ENCODE measurements at places on chromosomes 1 and 21.

GRCh38 chr1:182968151-182968741 lies 15.3 kb upstream of the SHCBP1L start:
- no peak for DNase-seq

- DNase-seq = no peak
Observed at GRCh38 chr1:14773396-14774025, 175.0 kb downstream of the KAZN start.

- no peak for DNase-seq
Observed at GRCh38 chr1:212470059-212470458, 37.3 kb downstream of the NENF start.

- no peak for DNase-seq
Observed at GRCh38 chr1:180229483-180230415, at the start of gene LHX4. LHX4 (plus strand) TSS chr1:180230264; CDS start chr1:180230530, 266 bp downstream.

GRCh38 chr1:175537571-175537970 lies 205.8 kb downstream of the TNR start:
- no peak for DNase-seq

DNA sequence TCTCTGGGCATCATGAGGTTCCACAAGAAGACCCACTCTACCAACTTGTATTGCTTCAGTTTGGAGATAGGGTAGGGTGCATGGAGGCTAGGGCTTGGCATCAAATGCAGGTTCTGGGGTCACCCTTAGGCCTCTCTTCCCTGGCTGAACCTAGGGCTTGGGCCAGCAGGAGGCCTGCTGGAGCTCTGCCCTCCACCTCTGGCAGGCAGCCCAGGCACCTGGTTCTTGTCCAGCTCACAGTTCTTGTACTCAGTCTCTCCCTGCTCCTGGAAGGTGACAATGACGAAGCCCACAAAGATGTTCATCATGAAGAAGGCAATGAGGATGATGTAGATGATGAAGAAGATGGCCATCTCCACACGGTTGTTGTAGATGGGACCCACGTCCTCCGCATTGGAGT lies 37.5 kb upstream of the KIF21B start:
- DNase-seq = no peak

DNA sequence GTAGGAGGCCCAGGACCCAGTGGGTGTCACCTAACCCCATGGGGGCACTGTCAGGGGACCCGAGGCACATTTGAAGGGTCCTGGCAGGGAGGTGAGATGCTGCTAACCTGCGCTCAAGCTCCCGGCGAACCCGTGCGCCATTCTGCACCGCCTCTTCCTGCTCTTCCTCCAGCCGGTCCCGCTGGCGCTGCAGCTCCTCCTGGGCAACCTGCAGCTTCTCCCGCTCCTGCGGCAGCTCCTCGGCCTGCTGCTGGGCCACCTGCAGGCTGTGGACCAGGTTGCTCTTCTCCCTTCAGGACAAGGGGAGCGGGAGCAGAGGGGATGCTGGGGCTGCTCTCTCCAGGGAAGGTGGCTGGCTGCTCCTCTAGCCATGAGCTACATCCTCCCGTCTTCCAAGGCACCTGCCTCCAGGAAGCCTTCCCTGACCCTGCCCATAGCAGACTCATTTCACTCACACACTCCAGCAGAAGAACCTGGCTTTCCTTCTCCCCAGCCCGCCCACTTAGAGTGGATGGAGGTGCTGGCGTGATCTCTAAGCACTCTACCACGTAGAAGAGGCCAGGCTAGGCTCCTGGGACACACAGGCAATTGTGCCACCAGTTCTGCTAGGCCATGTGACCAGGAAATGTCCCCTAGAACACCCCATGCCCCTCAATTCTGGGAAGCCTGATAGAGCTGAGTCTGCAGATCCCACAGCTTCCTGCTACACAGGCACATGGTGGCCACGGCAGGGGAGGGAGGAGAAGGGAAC lies 15.2 kb upstream of the NBPF1 start:
- DNase-seq = no peak

DNA sequence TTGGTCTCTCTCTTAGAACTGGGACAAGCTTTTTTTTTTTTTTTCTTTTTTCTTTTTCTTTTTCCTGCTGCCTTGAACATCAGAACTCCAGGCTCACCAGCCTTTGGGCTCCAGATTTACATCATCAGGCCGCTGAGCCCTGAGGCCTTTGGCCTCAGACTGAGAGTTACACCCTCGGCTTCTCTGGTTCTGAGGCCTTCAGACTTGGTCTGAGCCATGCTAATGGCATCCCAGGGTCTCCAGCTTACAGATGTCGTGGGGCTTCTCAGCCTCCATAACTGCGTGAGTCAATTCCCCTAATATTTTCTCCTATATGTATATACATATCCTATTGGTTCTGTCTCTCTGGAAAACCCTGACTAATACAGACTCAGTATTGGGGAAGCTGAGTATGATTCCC lies 36.5 kb upstream of the RC3H1 start:
- no peak for DNase-seq

DNA sequence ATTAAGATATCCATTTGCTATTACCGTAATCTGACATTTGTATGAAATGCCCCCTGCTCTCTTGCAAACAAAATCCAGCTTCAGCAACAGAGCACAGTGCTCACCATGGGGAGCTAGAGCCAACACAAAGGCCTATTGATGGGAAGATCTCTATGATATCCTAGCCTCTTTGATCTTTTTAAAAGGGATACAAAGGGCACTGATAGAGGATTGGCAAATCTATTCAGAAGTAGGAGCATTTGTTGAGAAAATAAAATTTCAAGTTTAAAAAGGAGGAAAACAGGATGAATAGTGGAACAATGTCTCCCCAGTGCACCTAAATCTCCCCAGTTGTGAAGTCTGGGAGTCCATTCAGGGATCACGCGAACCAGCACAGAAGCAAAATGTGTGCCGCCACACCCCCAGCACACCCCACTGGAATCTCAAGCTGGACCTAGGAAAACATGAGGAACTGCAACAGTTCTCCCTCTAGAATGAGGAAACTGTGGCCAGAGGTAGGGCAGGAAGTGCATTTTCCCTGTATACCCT lies 32.2 kb downstream of the MRAP start:
- no peak for DNase-seq

DNA sequence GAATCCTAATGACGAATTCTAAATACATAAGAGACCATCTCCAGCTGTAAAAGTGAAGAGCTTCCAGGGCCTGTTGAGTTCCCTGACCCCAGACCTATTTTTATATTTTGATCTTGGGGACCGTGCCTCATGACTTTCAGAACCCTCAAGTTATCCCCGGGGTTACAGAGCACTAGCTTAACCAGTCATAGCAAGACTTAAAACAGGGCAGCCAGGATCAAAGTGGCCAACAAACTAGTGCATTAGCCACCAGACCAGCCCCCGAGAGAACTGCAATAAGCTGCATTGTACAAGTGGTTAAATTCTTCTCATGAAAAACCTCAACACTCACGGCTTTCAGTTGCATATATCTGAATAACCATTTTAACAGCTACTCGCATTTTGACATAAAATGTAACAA lies 183.0 kb downstream of the BARHL2 start:
- DNase-seq = no peak

DNA sequence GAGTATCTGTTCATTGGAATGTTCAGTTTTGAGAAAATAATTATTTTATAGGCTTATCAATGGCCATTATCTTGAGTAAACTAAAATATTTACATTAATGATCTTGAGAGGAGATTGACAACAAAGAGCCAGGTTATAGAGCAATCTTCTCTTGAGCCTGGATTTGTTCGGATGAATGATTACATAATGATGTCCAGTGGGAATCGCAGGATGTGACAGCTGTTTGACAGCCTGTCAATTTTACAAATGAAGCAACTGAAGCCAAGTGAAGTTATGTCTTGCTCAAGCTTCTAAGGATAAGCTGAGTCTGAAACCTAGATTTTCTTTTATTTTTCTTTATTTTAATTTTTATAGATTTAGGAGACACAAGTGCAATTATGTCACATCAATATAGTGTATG lies 52.1 kb upstream of the BACH1 start:
- no peak for DNase-seq

DNA sequence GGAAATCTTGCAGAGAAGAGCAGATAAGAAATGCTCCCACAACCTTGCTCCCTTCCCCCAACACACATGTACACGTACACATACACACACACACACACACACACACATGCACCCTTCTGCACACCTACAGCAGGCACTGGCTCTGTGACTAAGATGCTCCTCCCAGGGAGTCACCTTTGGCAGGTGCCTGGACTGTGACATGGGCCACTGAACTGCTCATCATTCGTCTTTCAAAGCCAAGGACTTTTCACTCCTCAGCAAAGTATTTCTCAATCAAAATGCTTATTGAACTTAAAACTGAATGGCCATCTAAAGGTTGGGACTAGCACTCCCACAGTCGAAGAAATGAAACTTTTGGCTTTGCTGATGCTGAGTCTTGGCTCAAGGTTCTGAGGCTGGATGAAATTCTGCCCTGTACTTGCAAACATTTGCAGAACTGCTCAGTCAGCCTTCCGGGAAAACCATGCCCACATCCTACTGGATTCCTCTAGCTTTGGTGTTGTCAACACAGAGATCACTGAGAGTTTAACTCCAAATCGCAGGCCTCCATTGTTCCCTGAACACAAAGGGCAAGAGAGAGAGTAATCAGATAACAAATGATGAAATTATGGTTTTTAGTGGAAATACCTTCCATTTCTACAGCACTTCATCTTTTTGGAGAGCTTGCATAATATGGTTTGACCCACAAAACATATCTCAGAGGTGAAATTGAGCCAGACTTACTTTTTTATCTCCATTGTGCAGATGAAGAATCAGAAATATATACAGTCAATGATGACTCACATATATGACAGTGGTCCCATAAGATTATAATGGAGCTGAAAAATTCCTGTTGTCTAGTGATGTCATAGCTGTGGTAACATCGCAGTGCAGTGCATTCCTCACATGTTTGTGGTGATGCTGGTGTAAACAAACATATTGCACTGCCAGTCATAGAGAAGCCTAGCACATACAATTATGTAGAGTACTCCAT lies 72.4 kb upstream of the BCAR3 start:
- no peak for DNase-seq

DNA sequence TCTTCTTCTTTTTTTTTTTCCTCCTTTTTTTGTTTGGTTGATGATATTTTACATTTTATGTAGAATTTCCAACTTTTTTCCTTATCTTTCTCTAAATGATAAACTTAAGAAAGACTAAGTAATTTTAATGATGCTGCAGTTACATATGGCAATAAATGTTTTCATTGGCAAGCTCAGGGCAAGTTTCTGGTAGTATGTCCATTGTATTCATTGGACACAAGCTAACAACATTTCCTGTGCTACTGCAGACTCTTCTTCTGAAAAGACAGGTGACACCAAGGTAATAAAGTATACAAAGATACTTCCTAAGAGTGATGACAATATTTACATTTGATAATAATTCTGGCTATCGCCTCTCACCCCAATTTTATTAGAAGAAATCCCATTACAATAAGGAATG lies 219.2 kb upstream of the NFIA start:
- DNase-seq = no peak

GRCh38 chr1:37919277-37919676 lies 27.6 kb downstream of the INPP5B start:
- no peak for DNase-seq

DNA sequence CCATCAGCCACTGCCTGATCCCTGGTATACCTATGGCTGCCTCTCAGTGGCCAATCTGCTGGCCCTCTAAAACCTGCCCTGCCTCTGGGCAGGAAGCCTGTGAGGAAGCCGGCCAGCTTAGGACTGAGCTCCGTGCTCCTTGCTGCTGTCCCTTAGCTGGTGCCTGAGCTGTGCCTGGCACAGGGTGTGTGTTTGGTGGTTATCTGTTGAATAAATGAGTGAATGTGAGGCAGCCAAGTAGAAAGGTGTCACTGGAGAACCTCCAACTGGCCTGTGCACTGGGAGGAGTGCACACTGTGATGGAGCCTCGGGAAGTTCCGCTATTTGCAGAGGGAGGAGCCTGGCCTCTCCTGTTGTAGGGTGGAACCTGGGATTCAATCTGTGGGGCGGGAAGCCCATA lies 63.4 kb upstream of the STUM start:
- DNase-seq = no peak

GRCh38 chr1:39639305-39640130 lies at the start of gene HEYL:
HEYL (minus strand) TSS chr1:39639643; CDS start chr1:39639625, 18 bp downstream.
- DNase-seq = peak; percentile 36

- no peak for DNase-seq
Observed at GRCh38 chr1:223401873-223402789, 8.9 kb downstream of the CCDC185 start.

- DNase-seq = no peak
Observed at GRCh38 chr21:34580181-34580700, 34.7 kb downstream of the RCAN1 start.

GRCh38 chr1:31751822-31752241 lies 12.3 kb downstream of the ADGRB2 start:
- DNase-seq = no peak

DNA sequence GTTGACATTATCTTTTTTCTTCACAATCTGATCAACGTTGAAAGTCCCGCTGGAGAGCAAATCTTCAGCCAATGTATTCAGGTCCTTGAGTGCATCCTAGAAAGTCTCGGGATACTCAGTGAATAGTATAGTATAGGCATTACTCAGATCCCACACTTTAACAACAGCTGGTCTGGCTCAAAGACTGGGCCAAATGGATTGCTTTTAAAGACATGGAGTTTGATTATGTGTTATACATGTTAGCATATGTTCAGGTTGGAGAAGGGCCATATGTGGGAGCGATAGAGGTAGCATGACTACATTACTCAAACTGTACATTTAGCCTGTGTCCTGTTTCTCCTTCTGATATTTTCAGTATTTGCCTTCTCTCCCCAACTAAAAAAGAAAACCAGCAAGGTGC lies 33.1 kb downstream of the OR10Z1 start:
- DNase-seq = no peak

DNA sequence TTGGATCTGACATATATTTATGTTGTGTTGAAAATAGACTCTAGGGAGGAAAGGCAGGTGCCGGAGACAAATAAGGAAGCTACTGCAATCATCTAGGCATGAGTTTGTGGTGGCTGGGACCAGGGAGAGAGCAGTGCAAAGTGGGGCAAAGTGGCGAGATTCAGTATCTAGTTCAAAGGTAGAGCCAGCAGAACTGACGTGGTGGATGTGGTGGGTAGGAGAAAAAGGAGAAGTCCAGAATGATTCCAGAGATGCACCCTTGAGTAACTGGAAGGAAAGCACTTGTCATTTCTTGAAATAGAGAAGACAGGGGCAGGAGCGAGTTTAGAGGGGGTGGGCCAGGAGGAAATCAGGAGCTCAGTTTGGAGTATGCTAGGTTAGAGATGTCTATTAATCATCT lies 275.2 kb downstream of the KAZN start:
- DNase-seq = no peak

- DNase-seq = no peak
Observed at GRCh38 chr1:157968508-157968907, 24.9 kb upstream of the KIRREL1 start.

GRCh38 chr1:2260917-2261316 lies 32.8 kb downstream of the SKI start:
- DNase-seq = no peak

DNA sequence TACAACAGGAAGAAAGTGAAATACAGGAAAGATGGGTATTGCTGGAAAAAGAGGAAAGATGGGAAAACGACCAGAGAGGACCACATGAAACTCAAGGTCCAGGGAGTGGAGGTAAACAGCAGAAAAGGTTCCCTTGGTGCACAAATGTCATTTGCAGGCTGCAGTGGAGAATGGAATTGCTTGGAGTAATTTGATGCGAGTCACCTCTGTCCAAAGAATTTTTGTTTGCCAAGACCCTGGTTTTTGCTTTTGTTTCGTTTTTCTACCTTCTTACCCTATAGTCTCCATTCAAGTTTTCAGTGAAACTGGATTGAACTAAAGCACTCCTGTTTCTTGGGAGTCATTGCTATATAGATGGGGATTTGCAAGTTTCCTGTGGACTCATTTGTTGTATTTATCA lies 464.3 kb downstream of the CAMTA1 start:
- no peak for DNase-seq
